Body of pancreas (tissue), 4 donors: ENCODE measurements at places on chromosomes 6 and 20.

- H3K4me1 ChIP-seq, result no peaks in the 10 kb centered on the region
- no peak for DNase-seq
- H3K36me3 ChIP-seq, result no peaks in the 10 kb centered on the region
- no peak overlapping the region for H3K4me3 ChIP-seq
Measured at GRCh38 chr6:139271056-139271455, 20.7 kb downstream of the TXLNB start.

- no peaks in the 10 kb centered on the region for H3K27me3 ChIP-seq
- no peaks in the 10 kb centered on the region for H3K36me3 ChIP-seq
- H3K27ac ChIP-seq, result no peak overlapping the region
- DNase-seq, result no peak
- H3K4me1 ChIP-seq, result no peaks in the 10 kb centered on the region
Measured at GRCh38 chr20:5918856-5919625, 31.3 kb downstream of the TRMT6 start.

- H3K4me3 ChIP-seq, result no peak overlapping the region
- no peak overlapping the region for H3K27ac ChIP-seq
- no peaks in the 10 kb centered on the region for H3K27me3 ChIP-seq
- no peaks in the 10 kb centered on the region for H3K4me1 ChIP-seq
Measured at GRCh38 chr20:46890682-46891081, 4.0 kb upstream of the EYA2 start.

- DNase-seq, result no peak
- H3K27ac ChIP-seq, result no peak overlapping the region
- H3K4me3 ChIP-seq, result no peak overlapping the region
- peaks cover 9% of the 10 kb centered on the region for H3K4me1 ChIP-seq
- H3K36me3 ChIP-seq, result no peaks in the 10 kb centered on the region
Measured at GRCh38 chr6:36247693-36248092, 22.2 kb upstream of the PNPLA1 start.

GRCh38 chr6:63635215-63635587 lies 401 bp upstream of the PHF3 start:
- no peaks in the 10 kb centered on the region for H3K36me3 ChIP-seq
- no peak overlapping the region for H3K4me3 ChIP-seq
- H3K4me1 ChIP-seq, result peaks cover 37% of the 10 kb centered on the region
- no peaks in the 10 kb centered on the region for H3K27me3 ChIP-seq

DNA sequence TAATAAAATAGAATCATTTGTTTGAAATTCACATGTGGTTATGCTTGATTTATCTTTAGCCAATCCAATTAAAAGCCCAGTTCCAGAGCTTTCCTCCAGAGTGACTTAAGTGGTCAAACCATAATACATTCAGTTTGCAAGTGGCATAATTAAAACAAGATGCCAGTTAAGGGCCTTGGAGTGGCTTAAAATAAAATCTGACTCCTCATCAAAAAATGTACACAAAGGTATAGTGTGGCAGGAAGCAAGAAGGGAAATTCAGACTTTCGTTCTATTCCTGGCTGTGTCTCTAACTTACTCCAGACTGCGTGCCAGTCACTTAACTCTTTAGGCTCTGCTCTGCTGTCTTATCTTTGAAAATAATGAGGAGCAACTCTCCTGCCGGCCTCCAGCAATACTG lies 251.3 kb upstream of the PRND start:
- H3K36me3 ChIP-seq, result no peaks in the 10 kb centered on the region
- H3K4me1 ChIP-seq, result no peaks in the 10 kb centered on the region
- no peaks in the 10 kb centered on the region for H3K27me3 ChIP-seq
- H3K27ac ChIP-seq, result no peak overlapping the region

DNA sequence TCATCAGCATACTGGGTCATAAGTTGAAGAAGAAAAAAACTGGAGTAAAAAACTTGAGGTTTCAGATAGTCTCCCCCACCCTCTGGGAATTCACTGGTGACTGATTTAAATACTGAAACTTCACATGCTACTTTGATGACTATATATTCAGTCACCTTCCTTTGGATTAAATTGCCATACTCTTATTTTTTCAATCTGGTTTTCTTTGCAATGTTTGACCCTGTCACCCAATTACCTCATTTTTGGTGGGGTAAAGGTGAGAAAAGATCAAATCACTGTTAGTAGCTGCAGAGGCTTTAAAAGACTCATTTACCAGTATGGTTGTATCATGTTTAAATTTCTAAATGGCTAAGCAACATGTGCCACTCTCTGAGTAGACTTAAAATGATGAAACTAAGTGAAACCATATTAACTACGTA lies 862.7 kb upstream of the FLRT3 start:
- no peaks in the 10 kb centered on the region for H3K36me3 ChIP-seq
- no peak overlapping the region for H3K4me3 ChIP-seq
- DNase-seq, result no peak

DNA sequence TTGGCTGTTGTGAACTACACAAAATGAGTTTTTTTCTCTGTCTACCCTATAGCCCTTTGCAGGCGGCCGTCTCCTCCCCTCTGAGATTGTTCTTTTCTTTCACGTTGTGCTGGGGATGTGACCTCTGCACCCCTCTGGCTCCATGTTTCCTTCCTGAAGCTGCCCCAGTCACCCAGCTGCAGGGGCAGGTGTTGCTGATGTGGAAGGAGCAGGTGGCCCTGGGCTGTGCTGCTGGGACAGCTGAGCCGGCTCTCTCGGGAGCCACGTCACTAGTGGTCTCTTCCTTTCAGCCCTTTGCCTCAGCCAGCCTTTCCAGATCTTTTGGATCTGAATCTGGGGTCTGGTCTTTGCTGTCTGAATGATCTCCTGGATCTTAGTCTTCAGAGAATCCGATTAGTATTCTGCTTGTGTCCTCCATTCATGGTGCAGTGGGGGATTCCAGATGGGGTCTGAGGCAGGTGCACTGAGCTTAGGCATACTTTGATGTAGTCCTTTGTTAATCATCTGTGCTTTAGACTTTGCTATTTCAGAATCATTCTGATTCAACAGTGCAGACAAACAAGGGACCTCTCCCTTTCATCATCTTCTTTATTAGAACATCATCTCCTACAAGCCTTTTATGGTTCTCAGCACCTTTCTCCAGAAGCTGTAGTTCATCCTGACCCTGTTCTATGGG lies 31.4 kb downstream of the TMEM181 start:
- no peaks in the 10 kb centered on the region for H3K4me1 ChIP-seq
- H3K4me3 ChIP-seq, result no peak overlapping the region

DNA sequence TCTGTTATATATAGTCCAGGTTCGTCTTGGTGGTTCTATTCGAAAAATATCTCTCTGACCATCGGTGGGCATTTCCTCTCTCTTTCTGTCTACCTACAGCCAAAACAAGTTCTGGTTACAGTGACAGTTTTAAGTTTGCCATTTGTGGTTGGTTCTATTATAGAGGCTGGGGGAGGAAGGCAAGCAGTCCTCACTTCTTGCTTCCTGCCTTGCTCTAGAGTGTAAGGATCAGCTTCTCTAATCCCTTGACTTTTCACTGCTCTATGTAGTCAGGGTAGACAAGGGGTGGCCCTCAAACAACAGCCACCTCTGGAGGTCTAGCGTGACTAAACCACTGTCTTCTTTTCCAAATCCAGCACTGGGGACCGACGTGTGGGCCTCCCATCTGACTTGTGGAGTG lies 16.1 kb downstream of the E2F3 start:
- no peak overlapping the region for H3K4me3 ChIP-seq
- H3K27ac ChIP-seq, result no peak overlapping the region

- no peak overlapping the region for H3K27ac ChIP-seq
- H3K4me3 ChIP-seq, result no peak overlapping the region
- no peaks in the 10 kb centered on the region for H3K27me3 ChIP-seq
- no peak for DNase-seq
- H3K4me1 ChIP-seq, result peaks cover 19% of the 10 kb centered on the region
Measured at GRCh38 chr20:53698371-53698978, 104.8 kb upstream of the ZNF217 start.
